ENCODE measurements at places on chromosomes 7 and 10.

DNA sequence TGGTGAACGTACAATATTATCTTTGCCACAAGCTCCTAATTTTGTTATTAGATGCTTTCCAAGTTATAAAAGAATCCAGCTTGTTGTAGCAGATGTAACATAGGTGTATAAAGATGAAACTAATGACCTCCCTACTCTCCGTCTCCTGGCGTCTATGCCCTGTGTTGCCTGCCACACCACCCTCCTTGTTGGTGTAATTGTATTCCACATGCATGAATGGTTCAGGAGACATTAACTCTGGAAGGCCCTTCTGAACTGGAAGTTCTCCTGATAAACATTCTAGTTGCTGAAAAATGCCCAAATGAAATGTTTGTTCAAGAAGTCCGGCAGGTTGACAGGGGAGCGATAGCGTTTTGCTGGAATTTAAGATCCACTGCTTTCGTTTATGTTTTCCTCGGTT, 53.9 kb upstream of the SEPHS1 start:
- DNase-seq = no peak

- DNase-seq = no peak
Observed at GRCh38 chr7:140674356-140674800, 1.6 kb downstream of the ADCK2 start.

GRCh38 chr7:112364388-112364787, 85.9 kb upstream of the IFRD1 start:
- DNase-seq = no peak

GRCh38 chr10:79445977-79446757, 743 bp upstream of the ZCCHC24 start:
- peak; percentile 90 for DNase-seq

GRCh38 chr10:111445667-111446066, 368.8 kb downstream of the ADRA2A start:
- DNase-seq = no peak

DNA sequence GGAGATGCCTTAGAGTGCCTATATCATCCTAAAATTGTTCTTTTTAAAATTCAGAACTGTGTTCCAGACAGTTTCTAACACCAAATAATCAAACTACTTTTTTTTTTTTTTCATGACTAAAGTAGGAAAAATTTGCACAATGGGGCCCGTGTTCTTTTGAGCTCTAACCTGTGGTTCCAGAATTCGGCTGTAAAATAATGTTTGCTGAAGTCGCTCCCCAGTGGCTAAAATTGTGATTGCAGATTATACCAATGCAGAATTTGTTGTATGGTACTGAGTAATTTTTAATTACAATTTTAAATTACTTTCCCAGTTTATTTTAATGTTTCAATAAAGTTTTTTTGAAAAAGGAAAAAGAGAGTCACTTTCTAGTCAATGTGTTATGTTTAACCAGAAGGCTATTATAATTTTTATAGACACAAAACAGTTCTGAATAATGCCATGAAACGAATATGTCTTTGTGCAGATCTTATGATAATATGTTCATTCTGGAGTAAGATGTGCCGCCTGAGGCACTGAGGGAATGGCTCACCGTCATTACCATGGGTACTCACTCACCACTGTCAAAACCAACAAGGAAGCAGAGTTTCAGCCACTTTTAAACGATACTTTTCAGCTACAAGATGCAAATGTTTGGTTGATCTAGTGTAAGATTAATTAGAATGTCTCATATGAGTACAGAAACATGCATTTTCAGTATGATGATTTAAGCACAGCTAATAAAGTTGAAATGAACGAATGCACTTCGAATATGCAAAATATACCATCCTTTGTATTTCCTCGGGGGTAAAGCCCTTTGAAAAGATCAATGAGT, 173.6 kb downstream of the PRKCQ start:
- peak; percentile 40 for DNase-seq

GRCh38 chr7:39429421-39429820, 136.8 kb upstream of the YAE1 start:
- peak; percentile 31 for DNase-seq

GRCh38 chr7:133827707-133828623, 299.2 kb upstream of the LRGUK start:
- DNase-seq = no peak

DNA sequence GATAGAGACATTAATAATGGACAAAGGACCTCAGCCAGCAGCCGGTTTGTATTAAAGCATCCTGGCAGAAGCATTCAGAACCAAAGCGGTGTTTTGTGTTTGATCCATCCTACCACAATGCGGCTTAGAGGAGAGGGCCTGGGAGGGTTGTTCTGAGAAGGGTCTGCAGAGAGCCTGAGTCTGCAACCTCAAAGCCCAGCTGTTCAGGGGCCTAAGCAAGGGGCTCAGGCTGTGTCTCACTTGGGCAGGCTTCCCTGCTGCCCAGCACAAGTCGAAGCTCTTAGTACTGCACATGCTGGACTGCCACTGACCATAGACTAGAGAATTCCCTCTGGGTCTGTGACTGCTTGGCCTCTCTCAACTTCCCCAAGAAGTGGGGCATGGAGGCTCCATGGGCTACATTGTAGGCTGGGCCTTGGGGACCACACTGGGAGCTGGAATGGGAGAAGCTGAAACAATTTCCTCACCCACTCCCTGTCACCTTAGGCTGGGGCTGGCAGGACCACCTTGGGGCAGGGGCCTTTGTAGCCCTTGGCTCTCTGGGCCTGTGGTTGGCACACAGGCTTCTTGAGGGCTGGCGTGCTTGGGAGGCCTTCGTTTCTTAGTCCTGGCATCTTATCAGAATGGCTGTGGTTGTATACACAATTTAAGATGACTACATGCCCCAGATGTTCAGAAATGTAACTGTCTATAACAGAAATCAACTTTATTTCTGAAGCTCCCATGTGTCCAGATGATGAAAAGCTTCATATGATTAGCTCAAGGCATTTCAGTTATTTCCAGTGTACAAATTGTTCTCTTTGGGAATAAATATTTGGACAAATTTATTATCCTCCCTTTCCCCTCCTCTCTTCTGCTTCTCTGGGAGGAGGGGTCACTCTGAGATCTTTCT, 44.5 kb downstream of the LRRC18 start:
- no peak for DNase-seq

- DNase-seq = no peak
Observed at GRCh38 chr7:49001610-49002033, 77.3 kb downstream of the CDC14C start.

DNA sequence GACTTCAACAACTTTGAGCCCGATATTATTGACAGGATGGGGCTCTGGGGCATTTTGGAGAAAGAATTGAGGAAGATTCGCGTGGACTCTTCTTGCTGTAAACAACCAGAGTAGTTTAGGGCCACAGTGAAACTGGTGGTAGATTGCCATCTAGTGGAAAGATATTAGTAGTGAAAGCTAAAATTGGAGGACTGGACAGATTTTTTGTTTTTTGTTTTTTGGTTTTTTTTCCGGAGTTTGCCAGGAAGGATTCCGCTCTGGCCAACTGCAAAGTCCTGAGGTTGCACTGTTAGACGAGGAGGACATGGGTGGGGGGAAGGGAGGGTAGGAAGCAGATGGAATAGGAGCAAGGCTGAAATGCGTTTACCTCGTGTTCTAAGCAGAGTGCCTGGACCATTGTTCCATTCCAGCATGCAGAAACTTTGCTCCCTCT, 11.7 kb downstream of the NOBOX start:
- DNase-seq = peak; percentile 62

- no peak for DNase-seq
Observed at GRCh38 chr7:120731271-120731670, 126.7 kb downstream of the TSPAN12 start.

DNA sequence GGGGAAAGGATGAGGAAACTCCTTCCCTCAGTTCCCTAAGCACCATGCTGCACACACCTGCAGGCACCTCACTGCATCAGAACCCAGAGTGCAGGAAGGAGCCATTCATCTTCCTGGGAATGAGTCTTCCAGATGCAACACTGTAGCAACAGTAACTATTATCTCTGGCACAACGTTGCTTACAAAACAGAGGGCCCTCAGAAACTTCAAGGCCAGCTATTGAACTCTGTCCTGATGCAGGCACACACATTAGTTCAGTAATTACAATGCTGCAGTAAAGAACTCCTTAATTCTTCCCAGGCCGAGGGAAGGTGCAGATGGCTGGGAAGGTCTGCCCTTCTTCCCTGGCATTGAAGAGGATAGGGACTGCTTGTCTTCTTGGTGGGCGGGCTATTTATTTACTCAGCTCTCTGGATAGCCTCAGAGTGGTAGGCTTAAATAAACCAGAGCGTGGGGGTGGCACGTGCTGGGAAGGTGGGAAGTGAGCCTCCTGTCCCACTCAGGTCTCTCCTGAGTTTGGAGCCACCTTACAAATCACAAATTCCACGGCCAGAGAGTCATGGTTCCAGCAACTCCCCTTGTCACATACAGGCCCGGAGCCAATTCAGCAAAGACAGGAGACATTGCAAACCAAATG, 125.1 kb upstream of the JCAD start:
- no peak for DNase-seq

DNA sequence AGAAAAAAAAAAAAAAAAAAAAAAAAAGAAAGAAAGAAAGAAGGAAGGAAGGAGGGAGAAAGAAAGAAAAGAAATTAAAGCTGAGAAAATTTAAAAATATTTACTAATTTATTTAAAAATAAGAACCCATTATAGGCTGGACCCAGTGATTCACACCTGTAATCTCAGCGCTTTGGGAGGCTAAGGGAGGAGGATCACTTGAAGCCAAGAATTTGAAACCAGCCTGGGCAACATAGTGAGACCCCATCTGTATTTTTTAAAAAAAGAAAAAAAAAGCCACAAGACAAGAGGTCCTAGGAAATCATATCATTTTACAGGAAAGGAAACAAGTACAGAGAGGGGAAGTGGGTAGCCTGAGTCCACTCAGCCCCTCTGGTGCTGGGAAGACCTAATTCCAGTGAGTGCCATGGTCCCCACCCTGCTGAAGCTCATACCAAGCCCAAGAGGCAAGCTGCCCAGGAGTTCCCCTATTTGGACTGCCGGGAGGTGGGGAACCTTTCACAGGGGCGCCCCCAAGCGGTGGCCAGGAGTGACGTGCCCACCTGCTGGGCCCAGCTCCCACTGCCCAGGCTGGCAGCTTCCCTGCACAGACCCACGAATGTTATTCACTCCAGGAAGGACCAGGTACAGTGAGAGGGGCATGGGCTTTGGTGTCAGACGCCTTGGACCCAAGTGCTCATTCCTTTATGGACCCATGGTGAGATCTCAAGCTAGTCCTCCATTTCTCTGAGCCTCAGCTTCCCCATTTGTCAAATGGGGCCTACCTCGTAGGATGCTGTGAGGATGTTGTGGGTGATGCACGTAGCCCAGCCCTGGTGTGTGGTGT, 133.6 kb downstream of the ZMIZ1 start:
- DNase-seq = peak; percentile 37

DNA sequence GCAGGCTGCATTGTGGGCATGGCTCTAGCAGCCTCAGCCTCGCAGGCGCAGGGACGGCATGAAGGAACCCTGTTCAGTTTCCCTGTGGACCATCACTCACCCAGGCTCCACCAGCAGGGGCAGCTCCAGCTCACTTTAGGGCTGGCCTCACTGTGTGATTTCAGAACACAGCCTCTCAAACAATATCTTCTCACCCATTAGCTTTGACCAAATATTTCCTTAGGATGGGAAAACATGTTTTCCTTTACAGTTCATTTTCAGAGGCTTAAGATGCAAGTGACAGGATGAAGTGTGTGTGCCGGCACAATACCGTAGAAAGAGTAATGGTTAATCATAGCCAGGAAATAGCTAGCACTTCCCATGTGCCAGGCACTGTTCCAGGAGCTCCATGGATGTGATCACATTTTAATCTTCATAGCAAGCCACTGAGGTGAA, 58.2 kb downstream of the LANCL2 start:
- DNase-seq = peak; percentile 63

GRCh38 chr7:14179781-14180180, 190.3 kb upstream of the ETV1 start:
- DNase-seq = no peak

DNA sequence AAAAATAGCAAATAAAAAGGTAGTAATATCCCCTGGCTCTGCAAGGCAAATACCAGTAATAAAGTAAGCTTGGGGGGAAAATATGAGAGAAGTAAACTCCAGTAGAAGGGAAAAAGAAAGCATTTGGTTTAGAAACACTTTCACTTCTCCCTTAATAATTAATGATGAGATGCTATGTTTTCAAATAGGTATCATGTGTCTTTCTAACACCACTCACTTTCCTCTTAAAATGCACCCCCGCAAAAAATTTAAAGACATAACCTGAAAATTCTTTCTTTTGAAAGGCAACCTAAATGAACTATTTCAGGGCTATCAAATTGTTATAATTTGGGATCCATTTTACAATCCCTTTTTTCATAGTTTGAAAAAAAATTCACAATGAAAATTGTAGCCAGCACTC, 240.3 kb downstream of the SNX10 start:
- DNase-seq = no peak
